ENCODE measurements at places on chromosomes 16 and 17. TPM values are rescaled to one million over a fixed set of nuclear protein-coding genes. Genes with fewer than 3 reads are reported as not detected.

GRCh38 chr17:1977583-1978395, 47.3 kb downstream of the RTN4RL1 start:
- DNase-seq, result no peak

- DNase-seq, result no peak
These were observed 34.2 kb downstream of the COPRS start for GRCh38 chr17:31824766-31825360.

DNA sequence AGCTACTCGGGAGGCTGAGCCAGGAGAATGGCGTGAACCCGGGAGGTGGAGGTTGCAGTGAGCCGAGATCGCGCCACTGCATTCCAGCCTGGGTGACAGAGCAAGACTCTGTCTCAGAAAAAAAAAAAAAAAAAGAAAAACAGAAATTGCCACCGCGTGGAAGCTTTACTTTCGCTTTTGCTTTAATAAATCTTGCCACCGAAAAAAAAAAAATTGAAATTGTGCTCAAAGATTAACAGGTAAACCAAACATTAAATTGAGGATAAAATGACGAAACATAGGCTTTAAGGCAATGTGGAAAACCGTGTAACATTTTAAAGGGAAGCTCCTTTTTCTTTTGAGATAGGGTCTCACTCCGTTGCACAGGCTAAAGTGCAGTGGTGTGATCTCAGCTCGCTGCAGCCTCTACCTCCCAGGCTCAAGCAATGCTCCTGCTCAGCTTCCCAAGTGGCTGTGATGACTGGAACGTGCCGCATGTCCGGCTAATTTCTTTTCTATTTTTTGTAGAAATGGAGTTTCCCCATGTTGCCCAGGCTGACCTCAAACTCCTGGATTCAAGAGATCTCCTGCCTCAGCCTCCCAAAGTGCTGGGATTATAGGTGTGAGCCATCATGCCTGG, 40.1 kb downstream of the ZNF276 start:
- DNase-seq, result no peak

- DNase-seq, result no peak
These were observed 27.8 kb upstream of the MEAK7 start for GRCh38 chr16:84532291-84532724.

The ANKRD40CL gene
- polyA plus RNA-seq, result 0.35 TPM

Data from renal pelvis (tissue), 12 donors.